Stomach (tissue), 19 donors: ENCODE measurements at places on chromosomes 3 and 15. TPM values are rescaled to one million over a fixed set of nuclear protein-coding genes. Genes with fewer than 3 reads are reported as not detected.
A peak's percentile ranks its signal among the peaks of the same experiment; 100 is the strongest.

The DMXL2 gene
- total RNA-seq: 52.1 TPM

The TJP1 gene
- 124 TPM for total RNA-seq

The AGBL1 gene
- total RNA-seq: 0.18 TPM

The HIGD2B gene
- not detected for total RNA-seq

The MOBP gene
- total RNA-seq: 0.58 TPM

The CCRL2 gene
- not detected for total RNA-seq

The GP9 gene
- not detected for total RNA-seq

The MESP1 gene
- 2.9 TPM for total RNA-seq

The USP13 gene
- 5.4 TPM for total RNA-seq

The COL6A5 gene
- 3.3 TPM for total RNA-seq

The PIF1 gene
- total RNA-seq: 34.4 TPM

The GPR149 gene
- total RNA-seq: not detected

The FOXL2NB gene
- total RNA-seq: not detected

DNA sequence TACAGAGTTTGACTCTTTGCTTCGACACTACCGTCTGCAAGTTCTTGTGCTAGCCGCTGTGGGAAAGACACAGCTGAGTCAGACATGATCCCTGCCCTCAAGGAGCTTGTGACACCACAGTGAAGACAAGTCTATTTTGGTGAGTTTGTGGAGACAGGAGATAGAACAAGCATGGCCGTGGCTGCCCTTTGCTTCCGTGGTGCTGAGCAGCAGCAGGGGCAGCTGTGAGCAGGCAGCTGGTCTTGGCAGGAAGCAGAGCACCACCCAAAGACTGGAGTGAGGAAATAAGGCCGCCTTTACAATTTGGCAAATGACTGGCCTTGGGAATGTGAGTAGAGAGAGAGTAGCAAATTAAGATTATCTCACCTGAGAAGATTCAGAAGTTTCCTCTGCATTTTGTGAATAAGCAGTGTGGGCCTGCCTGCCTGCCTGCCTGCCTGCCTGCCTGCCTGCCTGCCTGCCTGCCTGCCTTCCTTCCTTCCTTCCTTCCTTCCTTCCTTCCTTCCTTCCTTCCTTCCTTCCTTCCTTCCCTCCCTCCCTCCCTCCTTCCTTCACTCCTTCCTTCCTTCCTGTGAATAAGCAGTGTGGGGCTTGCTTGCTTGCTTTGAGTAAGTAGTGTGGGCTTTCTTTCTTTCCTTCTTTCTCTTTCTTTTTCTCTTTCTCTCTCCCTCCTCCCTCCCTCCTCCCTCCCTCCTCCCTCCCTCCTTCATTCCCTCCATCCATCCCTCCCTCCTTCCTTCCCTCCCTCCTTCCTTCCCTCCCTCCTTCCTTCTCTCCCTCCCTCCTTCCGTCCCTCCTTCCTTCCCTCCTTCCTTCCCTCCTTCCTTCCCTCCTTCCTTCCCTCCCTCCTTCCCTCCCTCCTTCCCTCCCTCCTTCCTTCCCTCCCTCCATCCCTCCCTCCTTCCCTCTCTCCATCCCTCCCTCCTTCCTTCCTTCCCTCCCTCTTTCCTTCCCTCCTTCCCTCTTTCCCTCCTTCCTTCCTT lies 1.6 kb upstream of the GCNT3 start:
- no peaks in the 10 kb centered on the region for H3K36me3 ChIP-seq
- DNase-seq: no peak
- no peaks in the 10 kb centered on the region for H3K27me3 ChIP-seq
- no peak overlapping the region for H3K4me3 ChIP-seq
- H3K4me1 ChIP-seq: no peaks in the 10 kb centered on the region
- no peak overlapping the region for H3K27ac ChIP-seq

DNA sequence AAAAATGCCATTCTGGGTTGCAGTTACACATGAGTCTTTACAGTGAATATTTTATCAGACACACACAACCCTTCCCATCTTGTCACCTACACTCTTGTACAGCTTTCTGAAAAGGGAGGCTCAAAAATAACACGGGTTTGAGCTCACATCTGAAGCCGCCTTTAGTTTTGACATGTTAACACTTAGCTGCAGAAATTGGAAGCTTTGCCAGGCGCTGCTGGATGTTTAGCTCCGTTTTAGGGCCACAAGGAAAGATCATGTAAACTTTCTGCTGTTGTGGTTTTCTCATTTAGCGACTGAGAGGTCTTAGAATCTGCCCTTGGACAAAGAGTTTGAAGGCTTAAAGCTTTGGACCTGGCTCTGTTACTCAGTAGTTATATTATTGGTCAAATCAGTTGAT lies 120.1 kb downstream of the OXNAD1 start:
- H3K4me3 ChIP-seq: no peak overlapping the region
- no peaks in the 10 kb centered on the region for H3K27me3 ChIP-seq
- no peaks in the 10 kb centered on the region for H3K4me1 ChIP-seq

DNA sequence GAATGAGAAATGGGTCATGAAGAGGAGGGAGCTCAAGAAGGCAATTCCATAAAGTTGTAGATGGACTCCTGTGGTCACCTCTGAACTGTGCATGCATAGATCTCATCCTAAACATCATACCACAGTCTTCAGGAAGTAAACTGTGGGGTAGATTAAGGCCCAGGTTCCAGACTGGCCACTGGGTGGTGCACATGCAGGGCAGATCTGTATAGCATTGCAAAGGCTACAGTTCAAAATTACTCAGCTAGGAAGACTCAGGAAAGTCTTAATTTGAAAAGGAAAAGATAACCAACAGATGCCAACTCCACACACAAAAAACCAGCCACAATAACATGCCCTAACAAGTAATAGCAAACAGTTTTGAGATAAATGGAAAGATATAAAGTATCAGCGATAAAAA lies 20.3 kb downstream of the KY start:
- H3K27ac ChIP-seq: no peak overlapping the region
- H3K4me1 ChIP-seq: no peaks in the 10 kb centered on the region
- no peaks in the 10 kb centered on the region for H3K27me3 ChIP-seq
- no peak overlapping the region for H3K4me3 ChIP-seq
- DNase-seq: no peak

GRCh38 chr3:8739757-8740504 lies 6.3 kb downstream of the CAV3 start:
- H3K4me3 ChIP-seq: no peak overlapping the region
- no peak overlapping the region for H3K27ac ChIP-seq
- H3K36me3 ChIP-seq: no peaks in the 10 kb centered on the region

DNA sequence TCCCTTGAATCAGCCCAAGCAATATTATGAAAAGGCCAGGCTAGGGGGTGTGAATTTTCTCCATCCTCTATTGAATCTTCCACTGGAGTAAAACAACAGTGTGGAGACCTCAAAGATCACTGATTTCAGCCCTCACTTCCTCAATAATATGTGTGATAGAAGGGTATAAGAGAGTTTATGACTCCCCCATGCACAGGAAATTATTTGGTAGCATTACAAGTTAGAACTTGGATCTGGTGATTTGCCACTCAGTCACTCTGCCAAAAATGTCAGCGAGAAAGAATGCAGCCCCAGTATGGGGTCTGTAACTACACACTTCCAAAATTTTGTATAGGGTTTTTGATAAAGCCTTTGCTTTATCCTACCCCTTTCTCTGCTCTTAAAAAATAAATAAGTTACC lies 81.0 kb upstream of the KCNMB2 start:
- H3K27me3 ChIP-seq: no peaks in the 10 kb centered on the region
- no peak overlapping the region for H3K27ac ChIP-seq
- DNase-seq: peak; percentile 28
- H3K4me1 ChIP-seq: peaks cover 5% of the 10 kb centered on the region

DNA sequence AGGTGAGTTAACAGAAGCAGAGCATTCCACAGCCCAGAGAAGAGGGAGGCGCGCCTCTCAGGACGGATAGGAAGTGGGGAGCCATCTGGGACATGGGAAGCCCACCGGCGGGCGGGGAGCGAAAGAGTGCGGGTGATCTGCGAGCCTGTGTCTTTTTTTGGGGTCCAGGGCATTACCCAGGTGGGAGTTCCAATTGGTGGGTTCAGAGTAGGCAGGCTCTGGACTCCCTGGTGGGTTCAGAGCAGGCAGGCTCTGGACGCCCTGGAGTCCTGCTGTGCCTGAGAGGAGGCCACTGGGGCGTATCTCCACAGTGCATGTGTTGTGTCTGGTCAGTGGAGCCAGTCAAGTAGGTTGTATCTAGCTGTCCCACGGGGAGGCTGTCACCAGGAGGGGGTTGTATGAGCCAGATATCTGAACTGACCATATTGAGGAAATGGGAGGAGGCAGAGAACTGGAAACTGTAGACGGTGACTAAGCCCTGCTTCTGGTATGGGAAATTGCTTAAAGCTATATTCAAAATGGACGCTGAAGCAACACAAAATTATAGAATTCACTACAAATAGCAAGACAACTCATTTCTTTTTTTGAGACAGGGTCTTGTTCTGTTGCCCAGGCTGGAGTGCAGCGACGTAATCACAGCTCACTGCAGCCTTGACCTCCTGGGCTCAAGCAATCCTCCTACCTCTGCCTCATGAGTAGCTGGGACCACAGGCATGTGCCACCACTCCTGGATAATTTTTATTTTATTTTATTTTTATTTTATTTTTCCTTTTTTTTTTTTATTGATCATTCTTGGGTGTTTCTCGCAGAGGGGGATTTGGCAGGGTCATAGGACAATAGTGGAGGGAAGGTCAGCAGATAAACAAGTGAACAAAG lies 34.5 kb upstream of the CHST2 start:
- no peak overlapping the region for H3K4me3 ChIP-seq
- H3K4me1 ChIP-seq: no peaks in the 10 kb centered on the region
- H3K27me3 ChIP-seq: no peaks in the 10 kb centered on the region

GRCh38 chr3:115633467-115633866 lies 10.2 kb downstream of the GAP43 start:
- H3K27me3 ChIP-seq: no peaks in the 10 kb centered on the region
- no peaks in the 10 kb centered on the region for H3K4me1 ChIP-seq
- no peak for DNase-seq
- no peak overlapping the region for H3K4me3 ChIP-seq

- H3K4me3 ChIP-seq: no peak overlapping the region
- H3K36me3 ChIP-seq: peaks cover 22% of the 10 kb centered on the region
- H3K27ac ChIP-seq: no peak overlapping the region
- H3K4me1 ChIP-seq: peaks cover 44% of the 10 kb centered on the region
- no peaks in the 10 kb centered on the region for H3K27me3 ChIP-seq
- DNase-seq: peak; percentile 32
Measured at GRCh38 chr15:43095243-43095642, 10.6 kb downstream of the UBR1 start.

GRCh38 chr15:80487839-80488390 lies 83.7 kb downstream of the ARNT2 start:
- H3K4me1 ChIP-seq: peaks cover 24% of the 10 kb centered on the region
- no peaks in the 10 kb centered on the region for H3K27me3 ChIP-seq
- H3K4me3 ChIP-seq: no peak overlapping the region

DNA sequence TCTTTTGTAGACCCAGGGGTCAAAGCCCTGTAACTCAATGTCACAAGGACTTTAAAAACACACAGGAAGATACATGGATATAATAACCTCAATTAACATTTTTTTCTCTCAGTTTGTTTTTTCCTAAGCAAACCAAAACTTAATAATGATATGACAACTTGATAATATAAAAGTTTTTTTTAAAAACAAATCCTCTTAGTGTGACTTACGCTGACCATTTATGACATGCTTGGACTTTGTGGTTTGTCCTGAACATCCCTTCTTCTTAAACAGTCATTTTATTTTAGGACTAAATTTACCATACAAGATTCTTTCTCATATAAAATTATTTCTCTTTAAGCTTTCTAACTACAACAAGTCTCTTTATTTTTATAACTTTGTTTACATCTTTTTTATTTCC lies 25.4 kb upstream of the FAM3D start:
- no peaks in the 10 kb centered on the region for H3K36me3 ChIP-seq
- no peak overlapping the region for H3K4me3 ChIP-seq
- no peak overlapping the region for H3K27ac ChIP-seq
- H3K27me3 ChIP-seq: no peaks in the 10 kb centered on the region
- DNase-seq: no peak

GRCh38 chr3:61236556-61236955 lies 14.7 kb downstream of the FHIT start:
- H3K36me3 ChIP-seq: no peaks in the 10 kb centered on the region
- H3K27me3 ChIP-seq: no peaks in the 10 kb centered on the region
- no peak overlapping the region for H3K4me3 ChIP-seq
- no peaks in the 10 kb centered on the region for H3K4me1 ChIP-seq

GRCh38 chr15:49620199-49620598 lies 419 bp downstream of the FAM227B start:
- peak overlapping the region; percentile 94 for H3K27ac ChIP-seq
- peaks cover 9% of the 10 kb centered on the region for H3K4me1 ChIP-seq
- no peak for DNase-seq
- H3K4me3 ChIP-seq: peak overlapping the region; percentile 66
- peaks cover 4% of the 10 kb centered on the region for H3K36me3 ChIP-seq
- no peaks in the 10 kb centered on the region for H3K27me3 ChIP-seq

GRCh38 chr3:147119989-147120388 lies 286.4 kb downstream of the ZIC4 start:
- no peak overlapping the region for H3K4me3 ChIP-seq
- H3K27ac ChIP-seq: no peak overlapping the region
- peak; percentile 37 for DNase-seq
- H3K27me3 ChIP-seq: no peaks in the 10 kb centered on the region
- no peaks in the 10 kb centered on the region for H3K4me1 ChIP-seq
- H3K36me3 ChIP-seq: no peaks in the 10 kb centered on the region

DNA sequence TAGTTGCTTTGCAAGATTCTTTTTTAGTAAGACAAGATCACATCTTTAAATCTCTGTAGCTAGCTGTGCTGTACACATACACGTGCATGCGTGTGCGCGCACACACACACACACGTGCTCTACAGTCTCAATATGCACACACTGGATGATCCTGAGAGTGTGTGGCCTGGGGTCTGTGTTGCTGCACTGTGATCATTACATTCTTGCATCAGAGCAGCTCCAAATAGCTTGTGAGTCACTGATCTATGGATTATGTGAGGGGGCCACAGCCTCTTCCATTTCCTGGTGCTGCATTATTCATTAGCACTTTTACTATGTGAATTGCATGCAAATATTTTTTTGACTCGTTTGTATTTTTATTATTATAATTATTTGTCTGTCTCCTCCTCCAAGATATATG lies 34.6 kb downstream of the MCTP2 start:
- DNase-seq: no peak
- no peaks in the 10 kb centered on the region for H3K27me3 ChIP-seq
- H3K36me3 ChIP-seq: no peaks in the 10 kb centered on the region
- no peak overlapping the region for H3K4me3 ChIP-seq
- H3K27ac ChIP-seq: no peak overlapping the region
- H3K4me1 ChIP-seq: peaks cover 6% of the 10 kb centered on the region

- no peaks in the 10 kb centered on the region for H3K4me1 ChIP-seq
- H3K27ac ChIP-seq: no peak overlapping the region
- no peaks in the 10 kb centered on the region for H3K27me3 ChIP-seq
- H3K36me3 ChIP-seq: peaks cover 5% of the 10 kb centered on the region
- no peak overlapping the region for H3K4me3 ChIP-seq
Measured at GRCh38 chr15:25711164-25711563, 152.0 kb downstream of the ATP10A start.
